ENCODE measurements at places on chromosomes 11 and 22.

DNA sequence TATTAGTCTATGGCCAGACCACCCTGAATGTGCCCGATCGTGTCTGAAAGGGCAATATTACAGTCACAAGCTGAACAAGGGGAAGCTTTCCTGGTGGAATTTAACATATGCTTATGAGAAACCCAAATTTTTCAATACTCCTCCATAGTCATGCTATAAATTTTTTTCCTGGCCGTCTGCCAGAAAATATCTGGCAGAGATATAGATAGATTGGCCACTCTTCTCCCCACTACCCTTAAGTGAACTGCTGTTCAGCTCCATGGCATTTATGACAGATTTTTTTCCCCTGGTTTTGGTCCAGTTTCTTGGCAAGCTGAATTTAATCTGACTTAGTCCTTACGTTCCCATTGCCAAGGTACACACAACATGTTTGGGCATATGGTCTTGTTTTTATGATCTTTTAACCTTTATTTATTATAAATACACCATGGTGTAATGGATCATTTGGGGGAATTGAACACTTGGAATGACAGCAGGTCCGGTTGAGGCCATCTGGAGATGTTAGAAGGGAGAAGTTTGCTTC is 328.5 kb downstream of the CNTN5 start:
- no peak for DNase-seq

DNA sequence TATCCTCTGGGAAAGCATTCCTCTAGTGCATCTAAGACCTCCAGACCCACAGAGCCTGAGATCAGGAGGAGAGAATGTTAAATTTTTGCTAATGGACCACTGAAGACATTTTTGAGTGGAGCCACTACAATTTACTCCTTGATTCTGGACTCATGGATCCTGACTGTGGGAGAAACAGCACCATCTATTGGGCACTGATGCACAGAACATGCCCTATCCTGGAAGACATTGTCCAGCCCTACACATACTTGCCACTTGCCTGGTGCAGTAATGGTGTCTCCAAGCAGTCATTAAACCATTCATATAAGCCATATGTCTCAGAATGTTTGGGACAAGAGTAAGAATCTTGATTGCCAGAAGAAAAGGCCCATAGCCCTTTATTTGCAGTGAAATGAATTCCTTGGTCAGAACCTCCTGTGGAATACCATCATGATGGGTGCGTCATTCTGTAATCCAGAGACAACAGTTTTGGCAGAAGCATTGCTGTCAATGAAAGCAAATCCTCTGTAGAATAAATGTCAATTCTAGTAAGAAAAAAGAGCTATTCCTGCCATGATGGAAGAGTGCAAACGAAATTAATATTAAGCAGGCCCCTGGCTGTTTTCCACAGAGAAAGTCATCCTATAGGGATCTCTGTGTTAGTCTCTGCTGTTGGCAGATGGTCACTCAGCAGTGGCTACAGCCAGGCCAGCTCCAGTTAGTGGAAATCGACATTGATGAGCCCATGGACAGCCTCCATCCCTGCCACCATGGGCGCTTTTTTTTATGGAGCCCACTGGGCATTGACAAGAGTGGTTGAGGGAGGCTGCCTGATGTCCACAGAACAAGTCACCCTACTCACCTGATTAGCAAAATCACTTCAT is 43.5 kb downstream of the GGTLC2 start:
- peak; percentile 34 for DNase-seq

DNA sequence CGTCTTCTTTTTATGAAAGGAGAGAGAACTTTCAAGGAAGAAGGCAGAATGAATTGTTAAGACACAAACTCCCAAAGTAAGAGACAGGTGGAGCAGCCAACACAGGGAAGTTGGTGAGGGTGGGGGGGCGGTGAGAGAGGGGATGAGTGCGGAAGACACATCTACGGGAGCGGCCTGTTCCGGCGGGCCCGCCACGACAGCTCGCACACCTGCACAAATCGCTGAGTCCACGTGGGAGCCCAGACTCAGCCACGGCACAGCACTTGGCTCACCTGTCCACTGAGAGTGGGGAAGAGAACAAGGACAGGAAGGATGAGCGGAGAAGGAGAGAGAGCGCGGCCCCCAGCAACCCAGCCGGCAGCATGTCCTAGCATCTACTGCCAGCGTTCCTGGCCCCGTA is 331.1 kb downstream of the CADM1 start:
- no peak for DNase-seq

GRCh38 chr22:41951898-41952474 is at the start of gene SMIM45:
SMIM45 (plus strand) TSS chr22:41952150.
- no peak for DNase-seq

DNA sequence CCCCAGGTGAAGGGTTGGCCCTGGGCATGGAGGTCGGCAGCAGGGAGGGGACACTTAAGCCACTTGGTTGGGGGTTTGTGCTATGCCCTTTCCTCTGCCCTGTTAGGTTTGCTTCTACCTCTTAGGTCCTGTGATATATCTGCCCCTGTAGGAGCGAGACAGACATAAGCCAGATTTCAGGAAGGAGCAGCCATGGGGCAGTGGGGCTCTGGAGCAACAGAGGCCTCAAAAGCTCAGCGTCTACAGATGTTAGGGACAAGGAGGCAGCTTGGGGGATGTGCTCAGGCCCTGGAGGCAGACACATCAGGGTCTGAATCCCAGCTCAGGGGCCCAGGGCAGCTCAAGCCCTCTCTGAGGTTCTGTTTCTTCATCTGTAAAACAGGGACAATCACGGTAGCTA is 27.2 kb upstream of the KCNQ1OT1 start:
- no peak for DNase-seq

DNA sequence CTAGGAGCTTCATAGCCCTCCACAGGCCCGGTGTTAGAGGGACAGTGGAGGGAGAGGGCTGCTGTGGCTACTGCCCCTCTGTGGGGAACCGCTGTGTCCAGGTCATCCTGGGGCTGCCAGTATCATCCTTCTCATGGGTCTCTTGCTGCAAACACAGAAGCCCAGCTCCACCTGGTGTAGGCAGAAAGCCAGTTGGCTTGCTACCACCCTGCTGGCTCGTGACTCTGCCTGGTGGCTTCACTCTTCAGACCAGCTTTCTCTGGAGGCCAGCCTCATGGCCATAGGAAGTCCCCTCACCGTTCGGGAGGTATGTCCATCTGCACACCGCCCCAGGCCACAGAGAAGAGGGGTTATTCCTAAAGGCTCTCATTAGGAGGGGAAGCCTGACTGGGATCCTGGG is 19.4 kb upstream of the SUSD2 start:
- no peak for DNase-seq

- no peak for DNase-seq
Measured at GRCh38 chr11:35804451-35805040, 139.3 kb upstream of the LDLRAD3 start.

GRCh38 chr11:123475469-123475868 is 45.4 kb downstream of the GRAMD1B start:
- no peak for DNase-seq

DNA sequence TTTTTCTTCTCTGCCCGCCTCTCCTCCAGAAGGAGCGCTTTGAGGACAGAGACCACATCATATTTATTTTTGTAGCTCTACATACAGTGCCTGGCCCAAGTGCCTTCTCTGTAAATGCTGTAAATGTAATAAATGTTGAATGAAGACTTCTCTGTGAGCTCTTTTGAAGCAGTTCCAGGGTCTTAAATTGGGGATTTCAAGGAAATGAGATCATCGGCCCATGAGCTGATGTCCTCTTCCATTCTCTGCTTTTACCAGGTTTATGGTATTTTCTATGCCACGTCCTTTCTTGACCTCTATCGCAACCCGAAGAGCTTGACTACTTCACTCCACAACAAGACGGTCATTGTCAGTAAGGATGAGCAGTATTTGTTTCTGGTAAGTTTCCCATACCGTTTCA is 165.7 kb upstream of the SORL1-AS1 start:
- no peak for DNase-seq

DNA sequence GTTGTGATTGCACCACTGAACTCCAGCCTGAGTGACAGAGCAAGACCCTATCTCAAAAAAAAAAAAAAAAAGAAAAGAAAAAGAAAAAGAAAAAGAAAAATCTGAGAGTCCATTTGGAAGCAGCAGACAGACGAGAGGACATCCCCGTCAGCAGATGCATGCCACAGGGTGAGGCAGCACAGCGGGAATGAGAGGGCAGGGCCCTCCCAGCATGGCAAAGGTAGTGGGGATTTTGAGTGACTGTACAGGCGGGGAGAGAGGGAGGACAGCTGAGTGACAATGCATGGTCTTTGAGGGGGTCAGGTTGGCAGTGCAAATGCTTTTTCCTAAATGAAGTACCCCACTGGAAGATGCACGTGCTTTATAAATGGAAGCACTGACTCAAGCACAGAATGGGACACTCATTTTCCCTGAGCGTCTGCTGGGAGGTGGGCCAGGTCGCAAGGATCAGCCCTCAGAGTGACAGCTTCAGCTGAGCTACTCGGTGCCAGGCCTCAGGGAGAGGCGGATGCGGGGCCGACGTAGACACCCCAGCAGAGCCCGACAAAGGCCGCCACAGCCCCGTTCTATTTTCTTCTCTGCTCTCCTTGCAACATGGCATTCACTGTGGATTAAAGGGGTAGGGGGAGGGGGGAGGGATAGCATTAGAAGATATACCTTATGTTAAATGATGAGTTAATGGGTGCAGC is 113.5 kb downstream of the SHANK2 start:
- no peak for DNase-seq

GRCh38 chr11:119474682-119475596 is 52.0 kb upstream of the THY1 start:
- DNase-seq = peak; percentile 40

GRCh38 chr11:3015796-3016195 is 23.7 kb upstream of the NAP1L4 start:
- DNase-seq = no peak

DNA sequence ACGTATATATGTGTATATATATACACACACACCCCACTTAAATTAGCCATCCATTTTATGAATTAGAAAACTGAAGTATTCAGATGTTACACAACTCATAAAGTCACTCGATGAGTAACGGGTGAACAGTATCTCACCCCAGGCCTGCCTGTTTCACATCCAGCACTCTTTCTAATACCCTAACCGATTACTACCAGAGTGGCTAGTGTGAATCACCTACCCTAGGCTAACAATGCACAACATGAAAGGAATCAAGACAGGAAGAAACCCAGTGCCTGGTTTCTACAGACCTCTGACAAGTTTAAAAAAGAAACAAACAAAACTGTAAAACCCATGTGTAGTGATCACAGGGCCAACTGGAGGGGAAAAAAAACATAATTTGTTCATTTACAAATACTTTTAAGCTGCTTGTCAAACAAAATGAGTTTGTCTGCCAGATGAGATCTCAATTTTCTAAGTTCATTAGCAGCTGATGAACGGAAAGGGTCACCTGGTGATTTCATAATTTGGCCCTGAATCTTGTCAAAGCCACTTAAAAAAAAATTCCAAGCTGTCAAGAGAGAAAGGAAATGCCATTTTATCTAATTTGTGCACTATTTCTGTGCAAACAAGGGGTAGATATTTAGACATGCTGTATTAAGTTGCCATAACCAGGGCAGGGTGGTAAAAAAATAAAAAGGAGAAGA is 134.8 kb downstream of the LARGE1 start:
- no peak for DNase-seq
